ENCODE measurements at places on chromosomes 1 and 21.

GRCh38 chr1:20386323-20387081 lies 95.8 kb downstream of the VWA5B1 start:
- no peak for DNase-seq

DNA sequence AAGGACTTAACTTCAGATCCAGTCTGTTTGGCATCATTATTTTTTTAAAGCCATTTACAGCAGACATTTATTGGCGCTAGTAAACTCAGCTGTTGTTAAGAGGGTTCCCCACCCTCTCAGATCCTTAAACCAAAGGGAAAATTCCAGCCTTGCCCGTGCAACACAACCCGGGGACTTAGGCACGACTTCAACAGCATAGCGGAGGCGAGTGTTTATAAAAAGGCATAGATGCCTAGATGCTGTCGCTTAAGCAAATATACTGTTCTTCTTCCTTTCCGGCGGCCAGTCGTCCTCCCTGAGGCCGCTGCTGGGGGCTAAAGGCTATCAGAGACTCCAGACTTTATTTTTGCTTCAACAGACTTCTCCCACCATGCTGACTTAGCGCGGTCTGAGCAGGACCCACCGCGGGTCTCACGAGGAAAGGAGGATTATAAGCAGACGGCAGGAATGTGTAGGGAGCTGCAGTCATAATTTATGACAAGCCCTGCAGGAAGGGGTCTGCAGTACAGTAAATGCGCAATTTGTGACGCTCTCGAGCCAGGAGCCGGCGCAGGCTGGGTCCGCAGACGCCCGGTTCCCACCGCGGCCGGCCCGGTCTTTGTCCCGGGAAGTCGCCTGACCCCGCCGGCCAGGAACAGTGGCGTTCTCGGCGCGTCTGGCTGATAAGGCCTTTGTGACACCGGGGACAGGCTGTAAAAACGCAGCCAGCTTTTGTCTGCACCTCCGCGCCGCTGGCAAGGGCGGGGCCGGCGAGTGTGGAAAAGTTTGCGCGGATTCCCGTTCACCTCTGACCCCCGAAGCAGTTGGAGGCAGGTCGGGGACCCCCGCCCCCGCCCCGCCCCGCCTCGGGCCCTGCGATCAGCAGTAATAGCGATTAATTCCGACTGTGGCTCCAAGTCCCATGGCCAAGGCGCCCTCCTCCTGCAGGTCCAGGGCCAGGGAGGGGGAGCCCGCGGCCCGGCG lies 61.2 kb upstream of the ARHGEF16 start:
- DNase-seq, result no peak

GRCh38 chr21:41954654-41955499 lies 1.1 kb upstream of the C2CD2 start:
- no peak for DNase-seq

DNA sequence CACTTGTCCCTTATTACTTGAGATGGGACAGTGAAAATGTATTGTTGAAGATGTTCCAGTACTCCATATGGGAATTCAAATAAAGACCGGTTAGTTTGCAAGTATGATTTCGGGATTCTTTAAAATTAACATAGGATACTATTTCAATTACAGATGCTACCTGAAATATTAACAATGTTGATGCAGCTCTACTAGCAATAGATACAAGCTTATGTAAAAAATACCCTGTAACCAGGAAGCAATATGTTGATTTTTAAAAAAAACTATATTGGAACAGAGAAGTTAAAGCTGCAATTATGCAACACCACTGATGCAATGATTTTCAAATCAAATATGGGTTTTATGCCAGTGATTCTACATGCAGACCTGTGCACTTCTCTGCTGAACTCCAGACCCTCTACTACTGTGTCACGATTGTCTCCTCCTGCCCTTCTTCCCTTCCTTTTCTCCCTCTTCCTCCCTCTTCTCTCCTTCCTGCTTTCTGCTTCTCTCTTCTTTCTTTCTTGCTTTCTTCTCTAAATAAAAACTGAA lies 179.2 kb downstream of the ATP6V1G3 start:
- no peak for DNase-seq

- DNase-seq, result peak; percentile 41
Observed at GRCh38 chr1:228085287-228085951, 2.9 kb downstream of the ARF1 start.

GRCh38 chr21:44353191-44353970 lies at the start of gene TRPM2:
TRPM2 (plus strand) TSS chr21:44353621; CDS start chr21:44353701, 80 bp downstream.
- peak; percentile 92 for DNase-seq

DNA sequence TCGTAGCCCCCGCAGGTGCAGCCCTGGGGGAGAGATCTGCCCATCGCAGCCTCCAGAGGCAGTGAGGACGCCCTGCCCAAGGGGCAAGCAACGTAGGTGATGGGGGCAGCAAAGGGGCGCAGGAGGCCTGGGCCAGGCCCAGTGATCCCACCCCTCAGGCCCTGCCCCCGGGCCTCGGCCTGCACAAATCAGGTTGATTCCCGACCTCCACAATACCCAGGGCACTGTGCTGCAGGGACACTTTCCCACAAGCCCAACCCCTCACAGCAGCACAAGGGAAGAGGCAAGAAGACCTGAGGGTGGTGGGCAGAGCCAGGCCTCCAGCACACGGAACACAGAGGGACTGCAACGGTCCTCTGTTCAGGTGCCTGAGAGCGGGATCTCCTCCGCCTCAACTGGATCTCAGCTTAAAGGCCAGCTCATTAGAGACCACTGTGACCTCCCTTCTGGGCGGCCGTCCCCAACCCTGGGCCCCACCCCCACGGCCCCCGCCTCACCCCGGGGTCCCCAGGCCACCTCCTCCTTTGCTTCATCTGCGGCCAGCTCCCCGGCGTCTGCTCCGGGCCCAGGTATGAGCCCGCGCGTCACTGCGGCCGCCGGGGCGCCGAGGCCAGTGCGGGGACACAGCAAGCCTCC lies 812 bp upstream of the ARF1 start:
- peak; percentile 25 for DNase-seq

GRCh38 chr1:10874351-10874750 lies 77.9 kb upstream of the CASZ1 start:
- no peak for DNase-seq

- DNase-seq, result no peak
Observed at GRCh38 chr1:93395195-93395594, 49.5 kb downstream of the DR1 start.

DNA sequence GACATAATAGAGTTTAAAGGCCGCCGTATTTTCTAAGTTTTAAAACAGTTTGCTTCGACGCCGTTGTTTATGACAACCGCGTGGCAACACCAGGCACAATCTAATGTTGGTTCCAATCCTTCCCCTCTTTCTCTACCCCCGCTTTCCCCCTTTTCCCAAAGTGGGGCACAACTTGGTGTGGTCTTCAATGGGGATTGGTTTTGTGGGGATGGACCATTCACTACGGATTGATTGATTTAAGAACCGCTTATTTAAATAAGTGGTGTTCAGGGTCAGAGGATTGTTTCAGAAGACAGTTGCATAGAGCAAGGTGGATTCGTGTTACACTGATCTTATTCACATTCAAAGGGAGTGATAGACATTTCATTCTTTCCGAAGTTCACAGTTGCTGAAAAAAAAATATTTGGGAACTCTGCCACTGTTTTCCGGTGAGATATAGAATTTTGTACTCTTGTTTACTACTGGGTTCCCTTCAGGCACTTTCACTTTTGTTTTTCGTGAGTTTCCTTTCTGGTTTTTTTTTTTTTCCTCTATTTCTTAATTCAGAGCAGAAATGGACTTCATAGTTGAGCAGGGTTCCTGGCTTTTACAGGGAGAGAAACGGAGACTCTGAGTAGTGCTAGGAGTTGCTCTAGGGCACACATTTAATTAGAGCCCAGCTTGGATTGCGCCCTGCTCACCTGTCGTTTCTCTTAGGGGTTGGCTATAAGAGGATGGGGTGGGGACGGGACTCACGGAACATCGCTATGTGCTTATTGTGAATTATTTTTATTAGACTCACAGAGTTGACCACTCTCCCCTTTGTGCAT lies 79.6 kb upstream of the AK4 start:
- DNase-seq, result peak; percentile 56

- peak; percentile 65 for DNase-seq
Observed at GRCh38 chr1:23178950-23179349, 10.3 kb upstream of the LUZP1 start.

DNA sequence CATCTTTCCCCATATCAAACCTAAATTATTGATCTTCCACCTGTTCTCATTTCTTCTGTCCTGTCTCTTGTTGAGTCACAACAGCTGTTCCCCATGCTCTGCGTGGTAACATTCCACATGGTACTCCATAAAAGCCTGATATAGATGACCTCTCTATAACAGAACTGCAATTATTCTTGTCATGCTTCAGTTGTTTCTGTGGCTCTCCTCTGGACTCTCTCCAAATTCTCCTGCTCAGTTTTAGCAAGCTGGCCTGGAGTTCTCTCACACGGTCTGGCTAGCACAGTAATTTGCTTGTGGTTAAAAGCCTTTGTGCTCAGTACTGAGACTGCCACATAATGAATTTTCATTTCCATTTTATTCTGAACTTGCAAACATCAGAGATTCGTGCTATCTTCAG lies 10.6 kb upstream of the LRRC39 start:
- DNase-seq, result peak; percentile 74

DNA sequence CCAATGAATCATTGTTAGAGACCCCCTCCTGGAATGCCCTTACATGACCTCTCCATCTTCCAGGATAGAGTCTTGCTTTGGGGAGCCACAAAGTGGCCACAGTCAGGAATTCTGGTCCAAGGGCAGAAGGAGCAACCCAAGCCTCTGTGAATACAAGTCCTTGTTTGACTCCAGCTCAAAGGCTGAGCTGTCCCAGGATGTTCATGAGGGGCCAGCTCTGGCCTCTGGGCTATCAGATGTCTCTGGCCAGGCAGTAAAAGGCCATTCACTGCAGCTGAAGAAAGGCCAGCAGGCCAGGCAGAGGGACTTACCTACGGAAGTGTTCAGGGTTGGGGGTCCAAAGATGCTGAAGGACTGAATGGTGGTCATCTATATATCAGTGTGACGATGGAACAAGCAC lies 98.3 kb upstream of the IPO9 start:
- DNase-seq, result no peak

DNA sequence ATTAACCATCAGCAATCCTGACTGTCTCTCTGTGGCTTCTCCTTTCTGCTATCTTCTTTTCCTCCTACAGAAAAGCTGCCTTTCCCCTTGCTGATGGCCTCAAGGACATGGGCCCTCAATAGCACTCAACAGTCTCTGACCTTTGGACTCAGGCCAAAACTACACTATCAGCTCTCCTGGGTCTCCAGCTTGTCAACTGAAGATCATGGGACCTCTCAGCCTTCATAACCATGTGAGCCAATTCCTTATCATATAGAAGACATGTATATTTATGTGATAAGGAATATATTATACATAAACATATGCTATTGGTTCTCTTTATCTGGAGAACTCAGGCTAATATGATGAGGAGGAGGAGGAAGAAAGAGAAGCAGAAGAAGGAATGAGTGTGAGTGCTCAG lies 91.8 kb upstream of the GJB5 start:
- no peak for DNase-seq
